Left ventricle myocardium superior (tissue), 1 donor: ENCODE measurements at places on chromosomes 1 and 21. TPM values are rescaled to one million over a fixed set of nuclear protein-coding genes. Genes with fewer than 3 reads are reported as not detected.
A peak's percentile ranks its signal among the peaks of the same experiment; 100 is the strongest.

The PPFIA4 gene
- 21.3 TPM for total RNA-seq

The DYNLT4 gene
- total RNA-seq, result 0.35 TPM

The KRTAP11-1 gene
- not detected for total RNA-seq

The BLACAT1 gene
- total RNA-seq, result not detected

The C1QA gene
- 86.5 TPM for total RNA-seq

The DYNLT5 gene
- total RNA-seq, result 2.2 TPM

The ADIPOR1 gene
- total RNA-seq, result 88.1 TPM

The KIF26B gene
- total RNA-seq, result 3.1 TPM

The FAM20B gene
- 54.5 TPM for total RNA-seq

The SLC2A5 gene
- 3.2 TPM for total RNA-seq

The PDPN gene
- total RNA-seq, result 20.9 TPM

DNA sequence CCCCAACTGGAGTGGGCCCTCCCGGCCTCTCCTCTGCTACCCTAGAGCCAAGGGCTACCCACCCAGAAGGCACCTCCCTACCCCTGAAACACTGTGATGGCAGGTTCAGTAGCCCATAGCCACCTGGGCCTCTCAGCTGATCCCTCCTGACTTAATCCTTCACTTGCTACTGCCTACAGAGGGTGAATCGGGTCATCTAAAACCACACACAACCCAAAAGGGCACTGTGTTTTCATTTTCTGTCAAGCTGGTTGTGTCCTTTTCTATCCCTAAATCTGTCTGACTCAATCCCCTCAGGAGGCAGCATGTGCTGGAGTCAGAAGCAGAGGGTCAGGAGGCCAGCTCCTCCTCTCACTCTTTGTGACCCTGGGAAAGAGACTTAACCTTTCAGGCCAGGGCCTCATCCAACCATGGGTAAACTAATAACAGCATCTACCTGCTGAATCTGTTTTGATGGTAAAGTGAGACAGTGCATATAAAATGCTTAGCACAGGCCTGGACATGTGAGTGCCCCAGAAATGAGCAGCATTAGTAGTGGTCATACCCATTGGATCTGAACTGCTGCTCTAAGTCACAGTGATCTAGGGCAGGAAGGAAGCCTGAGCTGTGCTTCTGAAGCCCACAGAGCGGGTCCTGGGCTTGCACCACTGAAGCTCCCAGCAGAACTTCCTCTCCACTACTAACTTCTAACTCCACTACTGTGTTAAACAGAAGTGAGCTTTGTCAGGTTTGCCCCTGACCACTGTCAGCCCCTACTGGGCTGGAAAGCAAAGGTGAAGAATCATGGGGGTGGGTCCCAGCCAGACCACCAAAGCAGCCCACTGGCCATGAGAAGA is 11.0 kb downstream of the PMVK start:
- no peak for DNase-seq

DNA sequence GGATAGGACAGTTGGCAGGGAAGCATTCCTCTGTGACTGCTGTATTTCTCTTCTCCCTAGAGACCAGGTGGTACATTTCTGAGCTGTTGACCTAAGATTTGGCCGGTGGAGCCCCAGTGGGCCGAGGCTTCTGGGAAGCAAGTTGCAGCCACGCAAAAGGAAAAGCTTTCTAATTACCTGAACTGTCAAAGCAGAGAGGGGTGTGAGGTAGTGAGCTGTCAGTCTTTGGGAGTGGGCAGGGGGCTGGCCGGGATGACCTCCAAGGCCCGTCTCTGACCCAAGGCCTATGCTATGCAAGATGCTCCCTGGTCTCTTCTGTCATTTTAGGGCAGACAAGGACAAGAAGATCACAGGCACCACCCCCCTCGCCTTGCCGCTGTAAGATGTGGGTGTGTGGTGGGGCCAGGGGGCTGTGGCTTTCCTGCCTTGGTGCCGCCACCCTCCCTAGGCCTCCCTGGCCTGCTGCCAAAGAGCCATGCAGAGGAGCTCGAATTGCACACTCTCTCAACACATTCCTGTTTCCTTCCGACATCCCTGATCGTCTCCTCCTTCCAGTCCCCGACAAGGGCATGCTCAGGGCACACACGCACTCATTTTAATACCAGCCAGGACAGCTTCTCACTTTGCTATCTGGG is 7.7 kb downstream of the PADI1 start:
- DNase-seq, result peak; percentile 47

GRCh38 chr1:228500143-228500734 is 13.1 kb downstream of the RNF187 start:
- DNase-seq, result no peak

DNA sequence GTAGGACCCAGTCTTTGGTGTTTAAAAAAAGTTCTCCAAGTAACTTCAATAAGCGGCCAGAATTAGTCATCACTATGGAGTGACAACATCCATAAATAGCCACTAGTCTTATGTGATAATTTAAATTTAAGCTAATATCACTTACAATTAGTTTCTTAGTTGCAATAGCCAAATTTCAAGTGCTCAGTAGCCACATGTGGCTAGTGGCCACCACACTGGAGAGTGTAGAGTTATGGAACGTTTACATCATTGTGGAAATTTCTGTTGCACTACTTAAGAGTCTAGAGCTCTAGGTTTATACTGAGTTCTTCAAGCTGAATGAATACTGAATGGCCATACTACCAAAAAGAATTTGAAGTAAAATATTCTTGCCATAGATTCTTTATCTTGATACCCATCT is 121.1 kb downstream of the RUNX1 start:
- DNase-seq, result no peak

- no peak for DNase-seq
Measured at GRCh38 chr1:237166086-237166485, 124.1 kb downstream of the RYR2 start.

DNA sequence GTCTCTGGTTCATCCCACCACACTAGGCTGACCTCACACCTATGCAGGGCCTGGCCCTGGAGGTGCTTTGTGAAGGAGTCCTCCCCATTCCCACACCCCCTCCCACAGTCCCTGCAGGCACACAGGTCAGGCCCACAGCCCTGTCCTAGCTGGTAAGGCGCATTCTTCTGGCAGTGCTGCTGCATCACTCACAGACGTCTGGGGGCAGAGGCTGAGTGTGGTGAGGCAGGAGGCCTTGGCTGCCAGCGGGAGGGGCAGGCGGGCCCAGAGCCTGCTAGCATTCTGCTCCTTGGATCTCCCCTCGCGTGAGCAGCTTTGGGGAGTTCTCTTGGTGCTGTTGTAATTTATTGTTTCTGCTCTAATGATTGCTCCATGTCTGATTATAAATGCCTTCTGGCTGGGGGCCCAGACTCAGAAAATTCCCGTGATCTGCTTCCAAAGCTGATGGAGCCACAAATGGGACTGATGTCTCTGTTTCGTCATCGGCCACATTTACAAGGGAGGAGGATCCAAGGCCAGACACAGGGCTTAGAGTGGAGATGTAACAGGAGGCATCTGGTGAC is 62.9 kb downstream of the TRABD2B start:
- peak; percentile 71 for DNase-seq

DNA sequence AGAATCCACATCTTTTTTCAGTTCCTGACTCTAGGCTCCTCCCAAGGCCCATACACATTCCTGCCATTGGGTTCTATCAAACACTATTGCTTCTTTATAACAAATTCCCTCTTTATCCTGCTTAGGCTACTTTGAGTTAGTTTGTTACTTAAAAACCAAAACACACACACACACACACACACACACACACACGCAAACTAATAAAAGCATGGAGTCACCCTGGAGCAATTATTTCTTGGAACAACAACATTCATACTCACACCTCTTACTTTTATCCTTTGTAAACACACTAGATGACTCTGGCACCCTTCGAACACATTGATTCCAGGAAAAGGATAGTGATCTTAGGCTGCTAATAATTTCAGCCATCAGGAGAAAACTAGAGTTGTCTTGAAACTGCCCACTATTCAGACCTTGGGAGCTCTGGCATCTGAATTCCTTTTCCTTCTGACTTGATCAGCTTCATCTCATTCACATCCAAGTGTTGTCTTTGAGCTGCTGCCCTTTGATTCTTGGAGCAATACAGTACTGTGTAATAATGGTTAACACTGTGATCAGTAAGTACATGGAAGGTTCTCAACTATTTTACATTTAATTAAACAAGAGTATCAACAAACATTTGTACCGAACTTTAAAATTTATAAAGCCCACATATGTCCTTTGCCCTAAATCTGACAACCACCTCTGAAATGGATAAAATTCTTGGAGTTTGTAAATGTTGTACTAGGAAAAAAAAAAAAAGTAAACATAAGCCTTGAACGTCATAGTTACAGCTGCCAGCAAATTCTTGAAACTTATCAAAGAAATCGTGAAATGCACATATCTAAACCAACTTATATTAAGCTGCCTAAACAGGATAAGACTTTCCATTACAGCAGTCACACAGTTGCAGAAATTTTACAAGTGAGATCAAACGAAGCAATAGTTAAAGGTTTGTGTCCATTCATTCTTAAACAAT is 2.8 kb upstream of the SEC22B start:
- no peak for DNase-seq

GRCh38 chr1:214467078-214467585 is 84.3 kb downstream of the PTPN14 start:
- DNase-seq, result no peak

GRCh38 chr1:35537806-35538205 is 19.4 kb downstream of the KIAA0319L start:
- no peak for DNase-seq

DNA sequence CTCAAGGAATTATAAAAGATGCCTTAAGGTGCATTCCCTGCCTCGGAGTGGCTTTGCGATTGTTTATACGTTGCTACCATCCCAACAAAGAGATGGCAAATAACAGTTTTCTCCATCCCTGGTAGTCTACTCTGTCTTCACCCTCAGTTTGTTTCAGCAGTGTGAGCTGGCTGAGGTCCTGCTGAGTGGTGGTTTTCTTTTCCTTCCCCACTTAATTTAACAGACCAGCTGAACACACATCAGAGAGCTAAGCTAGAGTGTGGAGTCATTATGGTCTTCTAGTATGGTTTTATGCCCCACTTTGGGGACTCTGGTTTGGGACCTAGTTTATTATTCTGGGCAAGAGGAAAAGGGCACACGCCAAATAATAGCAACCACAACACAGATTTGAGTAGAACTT is 2.2 kb downstream of the PIGV start:
- no peak for DNase-seq

DNA sequence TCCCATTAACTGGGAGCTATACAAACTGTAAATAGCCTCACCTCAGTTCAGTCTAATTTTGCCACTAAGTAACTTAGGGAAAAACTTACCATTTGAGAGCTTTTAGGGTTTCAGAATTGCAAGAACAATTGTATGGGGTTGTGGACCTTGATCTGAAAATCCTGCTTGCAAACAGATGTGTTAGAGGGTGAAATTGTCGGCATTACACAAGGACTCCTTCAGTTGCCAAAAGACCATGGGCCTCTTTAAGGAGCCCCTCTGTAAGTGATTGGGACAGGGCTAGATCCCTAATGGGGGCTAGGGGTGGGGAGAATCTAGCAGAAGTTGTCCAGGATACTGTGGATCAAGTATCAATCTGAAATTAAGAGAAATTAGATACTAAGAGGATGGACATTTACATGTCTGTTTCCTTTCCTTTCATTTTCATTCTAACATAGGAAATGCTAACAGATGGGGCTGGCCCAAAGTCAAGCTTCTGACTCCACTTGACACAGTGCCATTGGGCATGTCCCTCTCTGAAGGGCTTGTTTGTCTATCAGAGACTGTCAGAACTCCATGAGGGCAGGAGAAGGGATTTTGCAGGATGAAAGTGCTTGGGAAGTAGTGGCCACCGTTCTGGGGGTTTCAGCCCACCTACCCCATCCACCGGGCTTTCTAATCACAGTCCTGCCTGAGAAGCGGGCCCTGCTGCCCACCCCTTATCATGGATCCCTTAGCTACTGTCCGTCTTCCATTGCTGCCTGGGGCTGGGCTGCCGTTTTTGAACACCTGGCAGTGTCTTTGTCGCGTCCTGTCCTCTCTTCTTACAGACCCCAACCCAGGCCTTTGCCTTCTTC is 54.7 kb downstream of the STUM start:
- DNase-seq, result peak; percentile 75

- DNase-seq, result no peak
Measured at GRCh38 chr1:119143706-119144105, 3.3 kb upstream of the WARS2 start.

- DNase-seq, result peak; percentile 69
Measured at GRCh38 chr1:44030605-44031251, 534 bp downstream of the SLC6A9 start.

DNA sequence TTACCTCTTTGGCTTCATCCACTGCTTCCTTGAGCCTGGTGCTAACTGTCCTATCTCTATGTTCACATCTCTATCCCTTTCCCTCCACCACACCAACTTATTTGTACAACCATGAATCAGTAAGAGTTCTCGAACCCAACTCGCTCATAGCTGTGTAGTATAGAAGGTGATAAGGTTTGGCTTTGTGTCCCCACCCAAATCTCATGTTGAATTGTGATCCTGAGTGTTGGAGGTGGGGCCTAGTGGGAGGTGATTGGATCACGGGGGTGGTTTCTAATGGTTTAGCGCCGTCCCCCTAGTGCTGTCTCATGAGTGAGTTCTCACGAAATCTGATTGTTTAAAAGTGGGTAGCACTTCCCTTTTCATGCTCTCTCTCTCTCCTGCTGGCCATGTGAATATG is 235.6 kb upstream of the FMN2 start:
- no peak for DNase-seq

DNA sequence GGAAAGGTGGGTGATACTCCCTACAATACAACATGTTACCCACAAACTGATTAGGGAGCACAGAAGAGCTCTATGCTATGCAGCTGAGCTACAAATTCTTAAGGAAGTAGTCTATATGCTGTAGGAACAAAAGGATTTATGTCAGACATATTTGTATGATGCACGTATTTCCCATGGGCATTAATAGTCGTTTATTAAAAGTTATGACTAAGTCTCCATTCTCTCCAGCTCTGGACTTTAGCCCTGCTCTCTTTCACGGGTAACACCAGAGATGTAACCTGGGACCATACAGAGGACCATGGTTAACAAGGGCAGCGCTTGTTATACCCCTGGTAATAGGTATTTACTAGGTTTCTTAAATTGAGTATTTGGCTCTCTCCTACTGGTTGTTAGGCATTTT is 168.2 kb upstream of the C1orf105 start:
- DNase-seq, result no peak

DNA sequence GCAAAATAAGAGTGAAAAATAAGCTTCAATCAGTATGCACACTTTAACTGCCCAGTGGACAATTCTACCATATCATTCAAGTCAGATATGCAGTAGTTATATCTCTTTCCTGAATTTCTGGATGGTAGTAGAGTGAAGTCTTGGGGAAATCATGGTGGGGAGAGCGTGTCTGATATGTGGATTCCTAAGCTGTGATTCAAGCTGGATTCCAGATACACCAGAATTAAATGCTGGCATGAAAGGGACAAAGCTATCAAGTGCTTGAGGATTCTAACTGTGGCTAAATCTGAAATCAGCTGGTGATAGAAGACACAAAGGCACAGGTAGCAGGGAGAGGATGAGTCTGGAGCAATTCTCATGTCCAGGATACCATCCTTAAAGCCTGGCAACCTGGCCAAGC is 323.5 kb downstream of the DUSP10 start:
- DNase-seq, result no peak

- no peak for DNase-seq
Measured at GRCh38 chr1:92749024-92749634, 35.8 kb downstream of the EVI5 start.
